ENCODE measurements at places on chromosomes 12 and 14. TPM values are rescaled to one million over a fixed set of nuclear protein-coding genes. Genes with fewer than 3 reads are reported as not detected.

DNA sequence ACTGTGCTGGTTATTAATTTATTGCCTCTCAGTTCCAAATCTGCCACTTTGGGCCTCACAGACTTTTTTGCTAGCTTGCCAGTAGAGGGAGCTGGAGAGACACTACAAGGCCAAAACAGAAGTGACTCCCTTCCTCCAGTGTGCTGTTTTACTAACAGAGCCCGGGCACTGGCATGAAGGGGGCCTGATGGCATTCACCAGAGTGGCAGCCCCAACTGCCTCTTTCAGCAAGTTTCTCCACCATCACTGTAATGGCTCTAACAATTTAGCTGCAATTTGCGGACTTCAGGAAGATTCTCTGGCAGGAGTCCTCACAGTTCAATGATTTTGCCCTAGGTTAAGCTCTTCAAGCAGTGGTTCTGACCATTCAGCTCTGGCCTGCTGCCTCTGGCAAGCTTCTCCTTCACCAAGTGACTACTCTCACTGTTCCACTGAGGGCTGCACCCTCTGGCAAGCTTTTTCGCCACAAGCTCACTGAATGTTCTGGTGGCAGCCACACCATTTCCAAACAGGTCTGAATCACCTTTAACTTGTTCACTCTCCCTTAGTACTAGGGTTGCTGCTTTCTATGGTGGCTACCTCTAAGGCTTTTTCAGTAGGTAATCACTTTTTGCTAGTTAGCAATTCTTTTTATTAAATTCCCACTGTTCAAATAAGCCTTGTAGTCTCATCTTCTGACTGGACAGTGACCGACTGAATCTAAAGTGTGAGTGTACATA lies 104.9 kb downstream of the ZC3H14 start:
- no peak overlapping the region for H3K4me3 ChIP-seq
- DNase-seq: peak; percentile 83
- H3K27ac ChIP-seq: no peak overlapping the region

- H3K4me1 ChIP-seq: peaks cover 12% of the 10 kb centered on the region
- no peaks in the 10 kb centered on the region for H3K27me3 ChIP-seq
- no peaks in the 10 kb centered on the region for H3K36me3 ChIP-seq
- H3K4me3 ChIP-seq: no peak overlapping the region
- DNase-seq: no peak
- H3K27ac ChIP-seq: no peak overlapping the region
Observed at GRCh38 chr12:89319122-89319521, 33.2 kb downstream of the DUSP6 start.

- no peaks in the 10 kb centered on the region for H3K36me3 ChIP-seq
- no peak overlapping the region for H3K4me3 ChIP-seq
- H3K27me3 ChIP-seq: no peaks in the 10 kb centered on the region
Observed at GRCh38 chr12:117343296-117343695, 18.1 kb downstream of the NOS1 start.

DNA sequence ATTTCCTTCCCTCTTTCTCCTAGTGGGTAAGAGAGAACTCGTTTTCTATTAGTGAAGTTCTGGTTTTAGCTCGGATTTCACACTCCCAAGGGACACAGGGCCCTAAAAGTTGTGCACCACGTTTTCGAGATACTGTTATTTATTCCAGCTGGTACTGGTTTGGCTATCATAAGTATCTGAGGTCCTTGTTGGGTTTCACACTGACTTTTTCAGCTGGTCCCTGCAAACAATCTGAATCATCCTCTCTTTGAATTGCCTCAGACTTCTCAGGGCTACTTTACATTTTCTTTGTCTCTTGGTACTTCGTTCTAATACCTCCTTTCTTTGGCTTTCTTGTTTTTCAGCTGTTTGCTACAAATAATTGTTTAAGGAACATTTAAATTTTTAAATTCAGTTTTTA lies 75.7 kb downstream of the SCN8A start:
- H3K27ac ChIP-seq: no peak overlapping the region
- no peak for DNase-seq
- H3K36me3 ChIP-seq: no peaks in the 10 kb centered on the region
- H3K4me1 ChIP-seq: peaks cover 3% of the 10 kb centered on the region
- H3K27me3 ChIP-seq: peaks cover 12% of the 10 kb centered on the region

GRCh38 chr12:95633049-95633731 lies 81.9 kb upstream of the USP44 start:
- no peaks in the 10 kb centered on the region for H3K36me3 ChIP-seq
- no peak overlapping the region for H3K27ac ChIP-seq
- no peak for DNase-seq
- no peaks in the 10 kb centered on the region for H3K4me1 ChIP-seq
- no peak overlapping the region for H3K4me3 ChIP-seq
- no peaks in the 10 kb centered on the region for H3K27me3 ChIP-seq

- H3K27me3 ChIP-seq: no peaks in the 10 kb centered on the region
- no peak overlapping the region for H3K27ac ChIP-seq
- H3K4me1 ChIP-seq: peaks cover 6% of the 10 kb centered on the region
- no peaks in the 10 kb centered on the region for H3K36me3 ChIP-seq
- DNase-seq: no peak
Observed at GRCh38 chr12:124195567-124195942, 99.3 kb upstream of the RFLNA start.

DNA sequence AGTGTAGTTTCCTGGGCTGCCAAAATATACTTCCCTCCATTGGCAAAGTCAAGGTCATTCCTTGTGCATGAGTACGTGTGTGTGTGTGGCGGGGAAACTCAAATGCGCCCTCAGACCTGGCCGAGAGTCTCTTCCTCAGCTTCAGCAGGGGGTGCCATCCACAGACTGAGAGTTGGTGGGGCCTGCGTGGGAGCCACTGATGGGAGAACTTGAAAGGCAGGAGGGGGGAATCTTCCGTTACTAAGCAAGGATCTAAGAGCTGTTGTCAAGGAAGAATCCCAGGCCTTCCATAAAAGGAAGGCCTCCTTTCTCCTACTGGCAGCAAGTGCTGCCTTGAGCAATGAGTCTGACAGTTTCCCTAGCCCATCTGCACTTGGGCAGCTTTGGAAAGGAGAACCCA lies 274.9 kb downstream of the EMP1 start:
- no peak for DNase-seq
- H3K36me3 ChIP-seq: no peaks in the 10 kb centered on the region
- no peaks in the 10 kb centered on the region for H3K4me1 ChIP-seq

DNA sequence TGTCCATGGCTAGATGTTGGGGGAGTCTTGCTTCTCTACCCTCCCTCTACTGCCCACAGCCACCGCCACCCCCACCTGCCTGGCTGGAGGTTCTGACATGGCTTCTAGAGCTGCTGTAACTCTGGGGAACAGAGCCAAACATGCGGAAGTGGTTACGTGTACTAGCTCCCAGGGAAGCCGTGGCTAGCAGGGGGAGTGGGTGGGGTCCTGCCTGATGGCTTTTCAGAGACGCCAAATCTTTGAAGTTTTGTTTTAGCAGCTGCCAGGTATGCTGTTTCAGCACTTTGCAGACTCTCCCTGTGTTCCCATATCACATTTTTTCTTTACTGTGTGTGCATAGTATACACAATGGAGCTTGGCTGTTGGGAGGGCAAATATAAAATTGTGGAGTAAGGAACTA lies 150.3 kb downstream of the TGFB3 start:
- no peaks in the 10 kb centered on the region for H3K27me3 ChIP-seq
- H3K4me1 ChIP-seq: peaks cover 19% of the 10 kb centered on the region
- peak; percentile 87 for DNase-seq

- no peaks in the 10 kb centered on the region for H3K4me1 ChIP-seq
- no peak overlapping the region for H3K4me3 ChIP-seq
Observed at GRCh38 chr12:3200814-3201233, 123.6 kb downstream of the TSPAN9 start.

GRCh38 chr14:74571901-74572725 lies 39.9 kb downstream of the LTBP2 start:
- DNase-seq: no peak
- no peaks in the 10 kb centered on the region for H3K36me3 ChIP-seq
- H3K27ac ChIP-seq: peak overlapping the region; percentile 82
- H3K4me1 ChIP-seq: peaks cover 26% of the 10 kb centered on the region
- H3K27me3 ChIP-seq: peaks cover 19% of the 10 kb centered on the region

DNA sequence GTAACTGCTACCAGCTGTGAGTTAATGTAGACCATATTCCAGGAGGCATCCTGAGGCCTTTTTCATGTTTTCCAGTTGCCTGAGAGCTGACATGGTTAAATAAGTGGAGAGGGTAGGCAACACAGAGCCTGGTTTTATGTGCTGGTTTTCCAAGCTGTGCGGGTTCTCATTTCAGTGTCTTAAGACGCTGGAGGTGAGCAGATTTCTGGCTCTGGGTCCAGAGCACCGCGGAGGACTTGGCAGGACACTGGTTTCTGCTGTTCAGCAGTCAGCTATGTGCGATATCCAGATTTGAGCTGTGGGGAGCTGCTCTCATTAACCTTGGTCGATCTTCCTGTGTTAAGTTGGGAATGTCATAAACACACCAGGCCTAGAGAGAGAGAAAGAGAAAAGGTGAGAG lies 680.8 kb downstream of the BCL11B start:
- no peak overlapping the region for H3K27ac ChIP-seq
- H3K27me3 ChIP-seq: peaks cover 1% of the 10 kb centered on the region
- no peak for DNase-seq

Gene P3H3
- total RNA-seq: 4.7 TPM

Gene GPR84
- total RNA-seq: 1.5 TPM

Gene TMPRSS12
- not detected for total RNA-seq

Gene RPS6KL1
- total RNA-seq: 9.6 TPM

Gene KERA
- total RNA-seq: not detected

Gene YEATS4
- total RNA-seq: 37.9 TPM

Gene KLHL33
- total RNA-seq: not detected

Gene GUCY2C
- not detected for total RNA-seq

Gene APOF
- not detected for total RNA-seq

Measured in activated CD4-positive, alpha-beta T cell treated with anti-CD3 and anti-CD28 coated beads, Interleukin-2, amount 10 ng/mL, durations not matched to agents 24 days and 14 days (primary cell).